ENCODE measurements at places on chromosomes 12 and 14. TPM values are rescaled to one million over a fixed set of nuclear protein-coding genes. Genes with fewer than 3 reads are reported as not detected.

ASPG gene
- not detected for total RNA-seq

GRCh38 chr12:49547090-49547690 lies 8.4 kb downstream of the KCNH3 start:
- no peak for DNase-seq

GRCh38 chr12:7666595-7666994 lies 887 bp upstream of the APOBEC1 start:
- DNase-seq = no peak

DNA sequence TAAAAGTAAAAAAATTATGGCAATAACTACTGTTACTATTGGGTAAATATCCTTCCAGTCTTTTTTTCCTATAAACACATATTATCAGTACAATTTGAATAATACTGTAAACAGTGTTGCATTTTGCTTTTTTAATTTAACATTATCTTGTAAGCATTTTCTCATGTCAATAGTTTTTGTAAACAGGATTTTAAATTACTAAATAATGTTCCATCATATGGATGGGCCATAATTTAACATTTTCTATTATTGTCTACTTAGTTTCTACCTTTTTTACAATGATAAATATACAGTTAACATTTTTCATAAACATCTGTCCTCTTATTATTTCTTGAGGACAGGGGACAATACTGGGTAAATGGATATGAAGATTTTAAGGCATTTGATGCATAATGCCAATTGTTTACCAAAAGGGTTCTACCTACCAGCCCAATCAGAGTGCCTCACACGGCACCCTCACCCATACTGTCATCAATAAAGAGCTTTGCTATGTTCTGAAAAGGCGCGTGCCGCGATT lies 759 bp upstream of the ACVR1B start:
- no peak for DNase-seq

GRCh38 chr14:103500148-103500990 lies 22.3 kb downstream of the CKB start:
- DNase-seq = peak; percentile 87

- DNase-seq = no peak
Observed at GRCh38 chr12:128621304-128621703, 202.5 kb downstream of the SLC15A4 start.

- DNase-seq = no peak
Observed at GRCh38 chr12:6231359-6232268, 31.4 kb downstream of the CD9 start.

DNA sequence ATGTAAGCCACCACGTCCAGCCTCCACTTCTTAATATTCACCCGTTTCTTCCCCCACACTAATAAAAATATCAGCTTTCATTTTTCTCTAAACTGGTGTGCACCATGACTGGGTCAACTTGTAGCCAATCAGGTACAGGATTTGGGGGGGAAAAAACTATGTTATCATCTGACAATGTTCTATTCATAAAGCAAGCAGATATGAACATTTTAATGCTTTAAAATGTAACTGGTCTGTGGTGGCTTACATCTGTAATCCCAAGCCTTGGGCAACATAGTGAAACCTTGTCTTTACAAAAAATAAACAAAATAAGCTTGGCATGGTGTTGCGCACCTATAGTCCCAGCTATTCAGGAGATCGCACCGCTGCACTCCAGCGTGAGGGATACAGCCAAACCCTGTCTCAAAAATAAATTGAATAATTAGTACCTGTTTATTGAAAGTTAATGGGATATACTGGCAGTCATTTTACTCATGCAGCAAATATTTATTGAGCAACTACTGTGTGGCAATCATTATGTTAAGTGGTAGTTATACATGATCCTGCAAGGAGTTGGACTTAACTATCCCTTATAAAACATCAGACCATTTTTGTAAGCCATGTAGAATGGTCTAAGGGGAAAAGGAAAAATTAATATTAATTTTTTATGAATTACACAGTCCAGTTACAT lies 15.3 kb upstream of the ITPR2 start:
- DNase-seq = no peak
